GDM1 (cell line): ENCODE measurements at places on chromosomes 5 and 9.

DNA sequence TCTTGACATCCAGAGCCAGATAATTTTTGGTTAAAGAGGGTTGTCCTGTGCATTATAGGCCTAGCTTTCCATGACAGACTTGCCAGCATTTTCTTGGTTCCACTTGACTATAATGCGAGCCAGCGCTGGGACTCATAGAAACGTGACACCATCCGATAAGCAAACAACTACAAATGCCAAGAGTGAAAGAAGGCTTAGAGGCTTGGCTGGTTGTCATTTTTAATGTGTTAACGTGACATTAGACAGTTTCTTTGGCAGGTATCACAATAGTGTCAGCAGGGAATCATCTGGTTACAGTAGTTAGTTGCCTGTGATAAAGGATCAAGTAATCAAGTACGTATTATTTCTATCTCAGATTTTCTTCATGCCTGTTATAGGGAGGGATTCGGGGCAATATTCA, 20.0 kb upstream of the LIFR start:
- DNase-seq, result no peak

- no peak for DNase-seq
Observed at GRCh38 chr5:144230806-144231205, 60.1 kb downstream of the KCTD16 start.

DNA sequence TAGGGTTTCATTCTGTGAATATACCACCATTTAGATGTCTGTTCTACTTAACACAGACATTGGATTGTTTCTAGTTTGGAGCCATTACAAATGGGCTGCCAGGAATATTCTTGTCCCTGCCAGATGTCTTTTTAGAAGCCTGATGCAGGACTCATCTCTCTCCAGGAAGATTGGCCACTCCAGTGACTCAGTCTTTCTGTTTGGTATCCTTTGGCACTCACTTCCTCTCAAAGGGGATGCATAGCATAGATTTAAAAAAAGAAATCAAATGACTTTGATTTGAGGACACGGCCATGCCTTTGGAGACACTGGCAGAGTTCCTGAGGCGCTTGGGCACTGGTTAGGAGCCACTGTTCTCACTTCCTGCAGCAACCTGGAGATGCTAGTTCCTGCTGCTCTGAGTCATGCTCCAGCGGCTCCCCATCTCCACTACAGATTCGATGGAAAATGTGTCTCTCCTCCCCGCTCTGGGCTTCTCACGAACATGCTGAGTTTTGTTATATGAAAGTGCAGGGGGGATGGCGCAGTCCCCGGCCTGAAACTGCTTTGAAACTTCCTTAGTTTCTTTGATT, 3.5 kb upstream of the ZNF366 start:
- DNase-seq, result no peak

- no peak for DNase-seq
Observed at GRCh38 chr5:7897014-7897600, 28.2 kb downstream of the MTRR start.
